ENCODE measurements at places on chromosomes 1 and 21.

DNA sequence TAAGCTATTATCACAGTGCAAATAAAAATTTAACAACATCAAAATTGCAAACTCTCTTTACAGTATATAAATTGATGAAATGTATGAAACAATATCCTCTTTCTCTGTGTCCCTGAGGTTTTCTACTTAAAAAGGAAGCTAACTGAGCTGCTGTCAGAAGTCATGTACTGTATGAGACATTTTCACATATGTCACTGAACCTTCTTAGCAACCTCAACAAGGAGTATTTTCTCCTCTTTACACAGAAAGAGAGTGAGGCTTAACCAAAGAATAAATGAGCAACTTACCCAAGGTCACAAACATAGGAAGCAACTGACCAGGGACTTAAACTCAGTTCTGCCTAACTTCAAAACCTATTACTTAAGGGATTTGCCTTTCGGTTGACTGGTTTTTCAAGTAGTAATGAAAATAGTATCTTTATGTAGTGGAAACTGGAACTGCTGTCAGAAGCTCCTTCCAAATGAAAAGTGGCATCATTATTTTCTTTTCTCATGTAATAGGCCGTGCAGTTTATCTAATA, 288.9 kb downstream of the LRRIQ3 start:
- DNase-seq = peak; percentile 59

DNA sequence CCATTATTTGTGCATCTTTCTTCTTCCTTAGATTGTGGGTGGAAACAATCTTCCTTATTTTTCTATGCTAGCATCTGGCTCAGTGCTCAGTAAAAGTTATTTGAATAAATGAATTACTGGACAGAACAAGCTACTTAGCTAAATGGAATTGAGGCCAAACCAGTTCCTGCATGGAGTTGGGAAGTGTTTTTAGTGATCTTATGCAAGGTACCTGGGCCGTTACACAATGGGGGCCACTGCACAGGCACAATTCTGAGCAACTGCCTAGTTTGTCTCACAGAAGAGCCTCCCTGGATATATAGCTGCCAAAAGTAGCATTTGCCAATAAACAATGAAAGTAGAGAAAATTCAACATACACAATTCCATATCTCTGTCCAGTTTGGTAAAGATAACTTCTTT, 27.0 kb upstream of the SERBP1 start:
- no peak for DNase-seq

- DNase-seq = no peak
Measured at GRCh38 chr1:151635479-151636072, 23.7 kb downstream of the SNX27 start.

- no peak for DNase-seq
Measured at GRCh38 chr1:241521718-241522117, 2.2 kb upstream of the FH start.

DNA sequence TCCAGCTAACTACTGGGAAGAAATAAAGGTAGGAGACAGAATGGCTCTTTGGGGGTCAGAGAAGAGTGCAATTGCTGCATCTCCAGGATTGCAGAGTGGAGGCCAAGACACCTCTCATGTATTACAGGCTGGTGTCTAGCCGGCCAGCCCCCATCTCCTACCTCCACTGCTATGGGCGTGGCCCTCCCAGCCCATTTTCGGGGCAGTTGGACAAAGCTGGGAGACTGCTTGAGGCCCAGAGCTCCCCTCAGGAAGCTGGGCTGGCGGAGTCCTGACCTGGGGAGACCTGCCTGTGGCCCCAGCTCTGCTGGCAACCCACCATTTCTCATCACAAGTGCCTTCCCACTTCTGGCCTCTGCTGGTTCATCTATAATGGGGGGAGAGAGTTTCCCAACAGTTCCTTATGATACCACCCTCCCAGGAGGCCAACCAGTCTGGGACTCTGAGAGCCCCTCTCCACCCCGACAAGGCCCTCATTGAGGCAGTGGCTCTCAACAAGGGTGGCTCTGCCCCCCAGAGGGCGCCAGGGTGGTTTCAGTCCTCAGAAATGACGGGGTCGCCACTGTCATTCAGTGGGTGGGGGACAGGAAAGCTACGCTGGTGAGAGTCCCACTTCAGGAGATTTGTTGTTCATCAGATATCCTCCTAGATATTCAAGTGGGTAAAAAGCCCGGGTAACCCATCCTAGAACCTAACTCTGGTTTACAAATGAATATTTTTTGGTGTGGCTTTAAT, 11.5 kb downstream of the RAP1GAP start:
- no peak for DNase-seq
